Suppressor macrophage treated with lipopolysaccharide for 4 hours (primary cell): ENCODE measurements at places on chromosomes 7 and 10.

DNA sequence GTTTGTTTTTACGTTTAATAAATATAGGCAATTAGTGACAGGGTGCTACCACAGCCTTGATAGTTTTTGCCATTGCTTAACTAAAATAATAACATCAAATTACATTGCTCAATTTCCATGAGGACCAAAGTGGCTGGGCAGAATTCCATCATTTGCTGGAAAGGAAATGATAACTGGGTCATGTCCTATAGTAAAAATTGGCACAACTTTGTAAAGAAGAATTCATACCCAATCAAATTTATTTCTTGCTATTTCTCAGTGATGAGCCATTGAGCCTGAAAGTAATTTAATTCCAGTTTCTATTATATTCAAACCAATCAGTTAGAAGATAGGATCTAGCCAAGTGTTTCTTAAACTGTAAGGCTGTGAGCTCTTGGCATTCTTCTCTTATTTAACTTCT lies 102.2 kb upstream of the CTTNBP2 start:
- DNase-seq = no peak

GRCh38 chr10:30436191-30436611 lies 2.2 kb downstream of the MAP3K8 start:
- DNase-seq = peak; percentile 71

- no peak for DNase-seq
Measured at GRCh38 chr10:78171633-78172400, 138.2 kb downstream of the RPS24 start.

DNA sequence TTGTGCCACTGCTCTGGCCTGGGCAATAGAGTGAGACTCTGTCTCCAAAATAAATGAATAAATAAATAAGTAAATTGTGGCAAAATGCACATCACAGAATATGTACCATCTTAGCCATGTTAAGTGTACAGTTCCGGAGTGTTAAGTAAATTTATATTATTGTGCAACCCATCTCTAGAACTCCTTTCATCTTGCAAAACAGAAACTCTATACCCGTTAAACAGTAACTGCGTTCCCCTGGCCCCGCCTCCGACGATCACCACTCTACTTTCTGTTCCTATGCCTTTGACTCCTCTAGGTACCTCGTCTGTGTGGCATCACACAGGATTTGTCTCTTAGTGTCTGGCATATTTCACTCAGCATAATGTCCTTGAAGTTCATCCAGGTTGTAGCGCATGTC lies 356.4 kb upstream of the FOXK1 start:
- DNase-seq = no peak
